ENCODE measurements at places on chromosomes 6 and 20. TPM values are rescaled to one million over a fixed set of nuclear protein-coding genes. Genes with fewer than 3 reads are reported as not detected.

Gene SLC25A27
- 25.0 TPM for total RNA-seq

GRCh38 chr20:59604741-59605600 lies 631 bp downstream of the PHACTR3 start:
- no peak for DNase-seq

DNA sequence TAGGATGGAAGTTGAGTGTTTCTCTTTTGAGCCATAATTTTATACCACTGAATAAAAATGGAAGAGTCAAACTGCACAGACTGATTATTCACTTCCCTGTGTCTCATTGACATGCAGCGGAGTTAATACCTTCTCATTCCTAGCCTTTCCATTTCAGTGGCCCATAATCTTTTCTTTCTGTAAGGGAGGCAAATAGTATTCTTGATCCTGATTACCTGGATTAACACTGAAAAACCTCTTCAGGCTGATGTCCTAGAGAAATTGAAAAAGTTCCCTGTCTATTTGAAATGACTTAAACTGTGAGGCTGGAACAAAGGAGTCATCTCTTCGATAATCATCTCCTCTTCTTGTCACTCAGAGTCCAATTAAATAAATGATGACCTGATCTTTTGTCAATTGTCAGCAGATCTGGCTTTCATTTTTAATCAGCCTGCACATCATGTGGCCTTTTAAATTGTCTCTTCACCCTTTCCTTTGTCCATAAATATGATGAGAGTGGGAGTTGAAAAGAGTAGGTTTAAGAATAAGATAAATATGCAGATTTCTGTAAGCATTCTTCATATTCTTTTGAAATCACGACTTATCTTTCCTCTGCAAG lies 713.0 kb downstream of the EPM2A start:
- no peak for DNase-seq

DNA sequence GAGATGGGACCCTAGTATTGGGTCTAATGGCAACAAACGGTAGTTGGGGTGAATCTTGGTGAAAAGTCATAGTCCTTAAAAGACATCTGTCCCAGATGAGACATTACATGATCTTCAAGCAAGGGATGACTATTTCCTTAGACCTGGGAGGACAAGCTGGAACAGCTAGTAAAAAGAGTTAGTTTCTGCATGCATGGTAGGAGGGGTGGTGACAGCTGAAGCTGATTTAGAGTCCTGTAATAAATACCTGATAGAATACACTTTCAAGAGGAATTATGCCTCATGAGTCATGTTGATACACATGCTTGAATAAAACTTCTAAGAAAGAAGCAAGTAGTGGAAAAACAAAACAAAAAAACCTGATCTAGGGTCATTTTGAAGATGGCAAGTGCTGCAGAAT lies 247.4 kb downstream of the CD109 start:
- no peak for DNase-seq

- no peak for DNase-seq
Observed at GRCh38 chr6:156954191-156954590, 177.0 kb downstream of the ARID1B start.

Gene MYLK4
- total RNA-seq = 1.1 TPM

DNA sequence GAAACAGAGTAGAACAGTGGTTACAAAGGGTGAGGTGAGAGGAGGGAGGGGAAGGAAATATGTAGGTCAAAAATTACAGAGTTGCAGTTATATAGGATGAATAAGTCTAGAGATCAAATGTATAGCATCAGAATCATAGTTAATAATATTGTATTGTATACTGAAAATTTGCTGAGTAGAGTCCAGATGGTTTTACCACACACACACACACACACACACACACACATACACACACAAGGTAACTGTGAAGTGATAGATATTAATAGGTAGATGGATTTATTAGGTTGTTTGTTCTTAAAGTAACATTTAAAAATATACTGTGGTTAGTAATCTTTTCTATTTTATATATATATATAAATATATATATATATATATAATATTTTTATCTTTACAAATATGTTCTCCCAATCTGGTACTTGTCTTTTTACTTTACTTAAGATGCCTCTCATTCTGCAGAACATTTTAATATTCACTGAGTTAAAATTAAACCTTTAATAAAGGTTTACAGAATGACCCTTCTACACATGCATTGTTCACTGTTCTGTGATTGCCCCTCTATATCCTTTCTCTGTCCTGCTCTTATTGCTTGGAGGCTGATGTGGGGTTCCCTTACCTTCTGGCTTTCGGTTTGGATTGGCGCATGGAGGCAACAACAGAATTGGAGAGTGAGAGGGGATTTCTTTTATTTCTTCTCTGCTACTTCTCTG lies 408 bp downstream of the PTCHD4 start:
- no peak for DNase-seq

Gene SLC16A10
- total RNA-seq = 1.7 TPM

Gene DYNLRB1
- 179 TPM for total RNA-seq

Gene IMPG1
- not detected for total RNA-seq

GRCh38 chr6:8642131-8642530 lies 206.8 kb upstream of the SLC35B3 start:
- no peak for DNase-seq

- peak; percentile 67 for DNase-seq
Observed at GRCh38 chr6:111938710-111939109, 65.5 kb upstream of the FYN start.
